Endodermal cell (in vitro differentiated cells): ENCODE measurements at places on chromosomes 4 and X.

DNA sequence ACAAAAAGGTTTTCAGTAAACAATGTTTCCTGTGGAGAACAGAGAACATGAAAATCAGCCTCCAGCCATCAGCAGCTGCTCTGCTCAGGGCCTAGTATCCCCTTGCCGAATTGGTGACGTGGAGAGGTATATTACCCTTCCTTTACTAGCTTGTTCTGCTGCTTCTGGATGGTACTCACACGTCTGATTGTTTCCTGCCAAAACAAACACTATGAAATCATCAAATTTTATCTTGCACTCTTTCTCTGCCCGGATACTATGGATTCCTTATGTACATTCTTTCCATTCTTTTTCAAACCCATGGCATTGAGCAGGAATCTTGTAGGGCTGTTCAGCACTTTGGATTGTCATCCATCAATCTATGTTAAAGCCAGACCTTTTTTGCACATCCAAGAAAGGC is 18.8 kb upstream of the METAP1 start:
- DNase-seq, result no peak

DNA sequence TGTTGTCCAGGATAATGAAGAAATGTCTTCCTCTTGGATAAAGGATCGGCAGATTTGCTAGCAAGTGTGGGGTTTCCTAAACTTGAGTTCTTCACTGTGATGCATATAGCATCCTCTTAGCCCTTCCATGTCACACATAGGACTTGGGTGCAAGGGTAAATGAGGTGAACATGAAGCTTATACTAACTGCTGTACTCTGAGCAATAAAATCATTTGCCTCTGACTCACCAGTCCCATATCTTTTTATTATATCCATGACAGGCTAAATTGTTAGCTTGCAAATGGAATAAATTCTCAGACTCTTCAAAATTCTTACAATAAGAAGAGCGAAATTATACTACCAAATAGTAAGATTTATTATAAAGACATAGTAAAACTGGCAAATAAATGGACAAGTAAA is 14.7 kb upstream of the TBC1D1 start:
- DNase-seq, result no peak

- DNase-seq, result no peak
Measured at GRCh38 chrX:80879916-80880315, 70.2 kb upstream of the BRWD3 start.

- peak; percentile 72 for DNase-seq
Measured at GRCh38 chrX:70168238-70169188, 8.8 kb upstream of the DGAT2L6 start.

- DNase-seq, result no peak
Measured at GRCh38 chr4:9903317-9903716, 118.0 kb downstream of the SLC2A9 start.
